ENCODE measurements at places on chromosomes 2 and 18.
A peak's percentile ranks its signal among the peaks of the same experiment; 100 is the strongest.

DNA sequence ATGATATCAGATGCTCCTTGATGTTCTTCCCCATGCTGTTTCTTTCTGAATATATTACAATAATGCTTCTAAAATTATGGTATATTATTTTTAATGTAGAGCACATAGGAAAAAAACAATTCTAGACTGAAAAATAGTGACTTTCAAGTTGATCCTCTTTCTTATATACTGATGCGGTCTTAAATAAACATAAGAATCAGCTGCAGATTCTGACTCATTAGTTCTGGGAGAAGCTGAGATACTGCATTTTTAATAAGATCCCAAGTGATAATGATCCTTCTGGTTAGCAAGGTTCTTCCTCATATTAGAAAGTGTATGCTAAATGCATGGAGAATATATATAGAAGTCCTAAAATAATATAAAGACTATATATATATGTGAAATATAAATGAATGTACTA is 124.9 kb downstream of the XIRP2 start:
- DNase-seq, result no peak

GRCh38 chr18:28594034-28594433 is 417.1 kb upstream of the CDH2 start:
- no peak for DNase-seq

DNA sequence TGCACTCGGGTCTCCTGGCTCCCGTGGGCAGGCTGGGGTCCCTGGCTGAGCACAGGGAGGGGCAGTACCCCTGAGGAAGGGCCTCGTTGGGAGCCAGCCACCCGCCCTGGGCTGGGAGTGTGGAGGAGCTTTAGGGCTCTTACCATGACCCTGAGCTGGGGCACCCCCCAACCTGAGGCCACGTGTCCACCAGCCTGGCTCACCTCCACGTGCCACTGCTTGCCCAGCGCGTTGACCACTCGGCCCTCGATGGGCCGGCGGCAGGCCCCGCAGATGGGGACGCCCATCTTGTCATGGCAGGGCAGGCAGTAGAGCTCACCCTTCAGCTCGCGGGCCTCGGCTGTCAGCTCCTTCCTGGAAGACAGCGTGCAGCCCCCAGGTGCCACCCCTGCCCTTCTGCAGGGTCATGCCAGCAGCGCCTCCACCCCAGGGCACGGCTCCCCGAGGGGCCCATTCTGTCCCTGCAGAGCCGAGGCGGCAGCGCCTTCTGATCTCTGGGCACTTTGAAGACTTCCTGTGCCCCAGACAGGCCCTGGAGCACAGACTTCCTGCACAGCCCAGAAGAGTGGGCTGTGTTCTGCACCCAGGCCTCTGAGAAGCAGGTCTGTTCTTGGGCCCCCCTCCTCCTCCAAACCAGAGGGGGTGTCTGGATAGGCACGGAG is 4.0 kb upstream of the GPR17 start:
- DNase-seq, result peak; percentile 44

- DNase-seq, result peak; percentile 74
Measured at GRCh38 chr2:95115418-95115817, 6.2 kb downstream of the MRPS5 start.

DNA sequence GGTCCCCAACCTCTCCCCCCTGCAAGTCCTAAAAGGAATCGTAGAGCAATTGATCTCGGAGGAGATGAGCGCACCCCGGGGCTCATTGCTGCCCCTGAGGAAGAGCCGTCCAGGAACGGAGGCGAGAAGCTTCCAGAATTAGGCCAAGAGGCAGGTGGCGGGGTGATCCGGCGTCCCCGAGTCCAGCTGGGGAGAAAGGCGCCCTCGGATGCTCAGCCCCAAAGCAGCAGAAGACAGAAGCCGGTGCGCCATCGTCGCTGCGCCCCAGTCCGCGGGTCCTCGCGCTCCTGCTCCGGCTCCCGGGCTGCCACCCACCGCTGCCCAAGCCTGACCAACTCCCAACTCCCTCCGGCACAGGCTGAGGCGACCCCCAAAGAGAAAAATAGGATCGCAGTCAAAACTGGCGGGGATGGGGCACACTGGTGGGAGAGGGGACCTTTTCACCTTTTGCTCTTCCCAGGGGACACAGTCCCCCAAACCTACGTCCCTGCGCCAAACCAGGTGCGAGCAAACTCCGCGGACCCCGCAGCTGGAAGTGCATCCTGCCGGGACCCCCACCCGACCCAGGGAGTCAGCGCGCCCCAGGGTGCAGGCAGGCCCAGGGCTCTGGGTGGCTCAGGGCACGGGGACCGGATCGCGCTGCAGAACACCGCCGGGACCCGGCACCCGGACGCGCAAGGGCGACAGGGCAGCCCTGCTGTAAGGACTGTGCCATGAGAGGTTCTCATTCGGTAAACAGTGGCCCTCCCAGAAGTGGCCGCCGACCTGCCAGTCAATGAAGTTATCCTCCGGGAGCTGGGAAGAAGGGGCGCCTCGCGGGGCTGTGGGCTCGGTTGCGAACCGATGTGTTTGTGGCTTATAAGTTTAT is 8.4 kb upstream of the MEIS1 start:
- no peak for DNase-seq

DNA sequence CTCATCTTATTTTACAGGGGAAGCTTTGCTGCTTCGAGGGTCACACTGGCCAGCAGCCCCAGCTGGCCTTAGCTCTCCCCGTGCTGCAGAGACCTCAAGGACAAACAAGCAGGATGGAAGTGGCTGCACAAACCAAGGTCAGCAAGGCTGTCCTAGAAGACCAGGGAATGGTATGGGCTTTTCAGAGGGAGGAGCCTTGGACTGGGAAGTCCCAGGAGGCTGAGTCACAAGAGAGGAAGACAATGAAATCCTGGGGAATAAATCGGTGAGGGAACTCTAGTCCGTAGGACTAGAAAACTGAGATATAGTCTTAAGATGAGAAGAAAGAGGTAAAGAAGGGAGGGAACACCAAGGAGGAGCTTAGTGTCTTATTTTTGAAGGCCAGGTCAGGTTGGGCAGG is 15.7 kb downstream of the CREG2 start:
- DNase-seq, result no peak

- no peak for DNase-seq
Measured at GRCh38 chr2:153433403-153433802, 45.2 kb downstream of the RPRM start.

- no peak for DNase-seq
Measured at GRCh38 chr2:104443145-104443544, 410.8 kb upstream of the POU3F3 start.

- DNase-seq, result no peak
Measured at GRCh38 chr2:105812180-105813044, 67.7 kb downstream of the NCK2 start.

GRCh38 chr2:183614799-183615435 is 490.7 kb downstream of the NUP35 start:
- DNase-seq, result no peak

DNA sequence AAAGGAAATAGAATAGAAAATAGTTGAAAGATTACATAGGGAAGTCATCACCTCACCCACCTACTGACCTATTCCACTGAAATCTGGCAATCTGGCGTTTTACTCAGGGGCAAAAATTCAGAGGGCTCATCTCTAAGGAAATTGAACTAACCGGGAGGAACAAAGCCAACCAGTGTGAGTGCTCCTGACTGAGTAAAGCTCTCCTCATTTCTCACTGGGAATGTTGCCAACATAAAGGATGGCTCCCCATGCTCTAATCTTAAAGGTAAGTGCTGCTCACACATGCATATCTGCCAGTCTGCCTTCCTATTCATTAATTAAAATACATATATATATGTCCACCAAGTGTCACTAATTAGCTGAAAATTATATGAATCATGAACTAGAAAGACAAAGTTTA is 13.5 kb upstream of the DOK6 start:
- no peak for DNase-seq

- DNase-seq, result no peak
Measured at GRCh38 chr2:189545418-189545817, 35.2 kb downstream of the SLC40A1 start.

GRCh38 chr18:2326999-2327398 is 244.3 kb downstream of the METTL4 start:
- DNase-seq, result no peak

DNA sequence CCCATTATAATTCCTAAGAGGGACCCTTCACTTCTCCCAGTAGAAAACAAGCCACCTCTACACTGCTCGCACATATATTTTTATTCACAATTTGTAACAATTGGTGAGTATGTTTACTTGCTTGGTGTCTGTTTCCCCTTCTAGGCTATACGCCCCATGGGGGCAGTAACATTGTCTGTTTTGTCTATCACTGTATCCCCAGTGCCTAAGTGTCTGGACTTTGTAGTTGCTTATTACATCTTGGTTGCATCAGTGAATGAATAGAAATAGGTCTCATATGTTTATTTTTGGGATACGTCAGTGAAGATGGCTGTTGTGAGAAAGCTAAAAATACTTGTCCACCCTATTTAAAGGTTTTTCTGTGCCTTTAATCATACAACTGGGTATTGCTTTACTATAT is 87.4 kb upstream of the ITGB6 start:
- no peak for DNase-seq

DNA sequence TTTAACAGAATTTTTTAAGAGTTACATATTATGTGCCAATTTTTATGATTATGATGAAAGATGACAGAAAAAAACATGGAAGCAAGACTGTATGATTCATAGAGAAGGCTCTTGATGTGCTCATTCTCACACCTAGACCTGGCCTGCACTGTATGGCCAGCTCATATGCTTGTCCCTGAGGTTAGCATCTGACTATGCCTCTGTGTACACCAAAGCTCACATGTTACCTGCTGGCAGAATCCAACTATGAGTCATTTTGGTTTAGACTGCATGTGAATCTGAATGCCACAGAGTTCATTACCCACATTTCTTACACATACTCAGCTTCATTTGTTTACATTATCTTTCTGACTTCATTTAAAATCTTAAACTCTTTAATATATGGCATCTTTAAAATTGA is 139.0 kb downstream of the DSC3 start:
- DNase-seq, result no peak

GRCh38 chr2:74415762-74416395 is 5.5 kb downstream of the C2orf81 start:
- no peak for DNase-seq

- no peak for DNase-seq
Measured at GRCh38 chr18:48957136-48957535, 6.4 kb upstream of the SMAD7 start.

DNA sequence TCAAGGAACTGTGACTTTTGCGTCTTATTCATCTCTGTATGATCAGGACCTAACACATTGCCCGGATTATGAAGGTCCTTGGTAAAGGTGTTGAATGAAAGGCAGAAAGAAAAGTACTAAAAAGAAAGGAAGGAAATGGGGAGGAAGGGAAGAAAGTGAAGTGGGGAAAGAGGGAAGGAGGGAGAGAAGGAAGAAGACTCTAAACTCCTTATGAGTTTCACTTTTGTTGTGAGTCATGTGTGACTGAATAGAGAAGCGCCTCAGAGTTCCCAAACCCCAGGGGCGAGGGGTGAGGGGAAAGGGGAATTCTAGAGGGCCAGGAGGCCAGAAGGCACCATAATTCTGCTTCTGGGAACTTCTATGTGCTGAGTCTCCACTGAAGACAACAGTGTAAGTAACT is 30.9 kb upstream of the OSBPL6 start:
- DNase-seq, result no peak

Data from stimulated activated naive CD8-positive, alpha-beta T cell treated with anti-CD3 and anti-CD28 coated beads, Interleukin-15, Interleukin-2, amounts not matched to agents 100 U/mL and 50 U/mL, for 24 hours (primary cell).